ENCODE measurements at places on chromosomes 16 and 17. TPM values are rescaled to one million over a fixed set of nuclear protein-coding genes. Genes with fewer than 3 reads are reported as not detected.

GRCh38 chr17:44907729-44908470 is 7.4 kb downstream of the GFAP start:
- H3K4me3 ChIP-seq = no peak overlapping the region
- DNase-seq = no peak
- peaks cover 17% of the 10 kb centered on the region for H3K27me3 ChIP-seq
- no peak overlapping the region for H3K27ac ChIP-seq
- peaks cover 10% of the 10 kb centered on the region for H3K4me1 ChIP-seq
- H3K36me3 ChIP-seq = no peaks in the 10 kb centered on the region

- H3K4me1 ChIP-seq = peaks cover 8% of the 10 kb centered on the region
- H3K36me3 ChIP-seq = no peaks in the 10 kb centered on the region
These were observed 24.1 kb upstream of the DYNLL2 start for GRCh38 chr17:58059141-58059540.

DNA sequence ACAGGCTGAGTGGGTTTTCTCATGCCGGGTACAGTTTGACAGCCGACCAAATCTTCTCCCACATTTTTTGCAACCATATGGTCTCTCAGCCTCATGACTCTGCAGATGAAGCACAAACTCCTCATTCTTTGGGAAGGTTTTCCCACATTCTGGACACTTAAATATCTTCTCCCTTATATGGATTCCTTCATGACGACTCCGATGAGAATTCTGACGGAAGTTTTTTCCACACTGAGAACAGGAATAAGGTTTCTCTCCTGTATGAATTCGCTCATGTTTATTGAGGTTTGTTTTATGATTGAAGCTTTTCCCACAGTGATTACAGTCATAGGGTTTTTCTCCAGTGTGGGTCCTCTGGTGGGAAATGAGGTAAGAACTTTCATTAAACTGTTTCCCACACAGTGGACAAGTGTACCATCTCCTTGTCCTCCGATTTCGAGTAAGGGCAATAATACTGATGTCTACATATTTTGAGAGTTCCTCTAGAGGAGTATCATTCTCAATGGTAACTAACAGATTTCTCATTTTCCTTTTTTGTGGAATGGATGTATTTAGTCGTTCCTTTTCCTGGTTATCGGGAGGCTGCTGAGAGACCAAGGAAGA is 10.9 kb downstream of the ZNF200 start:
- no peak overlapping the region for H3K4me3 ChIP-seq
- H3K27ac ChIP-seq = no peak overlapping the region
- no peaks in the 10 kb centered on the region for H3K27me3 ChIP-seq
- no peak for DNase-seq
- peaks cover 32% of the 10 kb centered on the region for H3K36me3 ChIP-seq
- H3K4me1 ChIP-seq = no peaks in the 10 kb centered on the region

- no peak overlapping the region for H3K27ac ChIP-seq
- no peak overlapping the region for H3K4me3 ChIP-seq
- peaks cover 11% of the 10 kb centered on the region for H3K4me1 ChIP-seq
These were observed 19.5 kb downstream of the TOM1L2 start for GRCh38 chr17:17952691-17953090.

- peak overlapping the region; percentile 97 for H3K4me3 ChIP-seq
- peak overlapping the region; percentile 59 for H3K27ac ChIP-seq
- H3K36me3 ChIP-seq = no peaks in the 10 kb centered on the region
- no peak for DNase-seq
- peaks cover 44% of the 10 kb centered on the region for H3K4me1 ChIP-seq
These were observed 539 bp downstream of the LRRC45 start for GRCh38 chr17:82023447-82024241.

GRCh38 chr17:52244689-52245088 is 86.2 kb upstream of the CA10 start:
- no peaks in the 10 kb centered on the region for H3K36me3 ChIP-seq
- H3K4me1 ChIP-seq = no peaks in the 10 kb centered on the region
- no peak overlapping the region for H3K27ac ChIP-seq
- no peak overlapping the region for H3K4me3 ChIP-seq
- H3K27me3 ChIP-seq = no peaks in the 10 kb centered on the region

DNA sequence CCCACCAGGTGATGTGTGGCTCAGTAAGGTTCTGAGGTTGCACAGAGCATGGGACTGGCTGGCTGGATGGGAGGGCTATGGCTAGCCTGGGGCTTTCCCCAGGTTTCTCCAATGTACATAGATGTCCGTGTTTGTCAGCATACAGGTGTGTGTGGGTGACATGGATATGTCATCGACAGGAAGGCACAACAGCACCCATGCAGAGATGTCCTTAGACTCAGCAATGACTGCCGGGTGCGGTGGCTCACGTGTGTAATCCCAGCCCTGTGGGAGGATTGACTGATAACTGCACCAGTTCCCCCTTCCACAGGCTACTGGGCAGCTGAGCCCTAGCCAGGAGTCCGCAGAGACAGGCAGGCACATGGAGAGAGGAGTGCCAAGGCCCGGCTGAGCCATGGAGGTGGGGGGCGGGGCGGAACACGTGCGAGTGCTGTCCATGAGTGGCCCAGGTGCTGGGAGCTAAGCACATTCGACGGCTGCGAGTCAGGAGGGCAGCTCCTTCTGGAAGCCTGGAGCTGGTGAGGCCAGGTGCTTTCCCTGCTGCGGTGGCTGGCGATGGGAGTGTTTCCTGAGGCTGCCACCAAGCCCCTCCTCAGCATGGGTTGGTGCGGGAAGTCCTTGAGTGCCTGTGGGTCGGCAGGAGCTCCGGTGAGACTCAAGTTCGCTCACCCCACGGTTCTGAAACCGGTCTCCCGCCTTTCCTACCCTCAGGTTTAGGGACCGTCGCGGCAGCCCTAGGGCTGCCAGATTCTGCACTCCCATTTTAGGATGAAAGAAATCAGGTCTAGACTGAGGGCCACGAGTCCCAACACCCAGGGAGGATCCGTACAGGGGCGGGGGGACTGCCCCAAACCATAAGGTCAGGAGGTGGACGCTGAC is 858 bp upstream of the ASPSCR1 start:
- no peaks in the 10 kb centered on the region for H3K27me3 ChIP-seq
- peak overlapping the region; percentile 96 for H3K27ac ChIP-seq
- H3K36me3 ChIP-seq = peaks cover 12% of the 10 kb centered on the region
- DNase-seq = peak; percentile 76
- peak overlapping the region; percentile 82 for H3K4me3 ChIP-seq
- peaks cover 34% of the 10 kb centered on the region for H3K4me1 ChIP-seq

- peaks cover 14% of the 10 kb centered on the region for H3K36me3 ChIP-seq
- H3K27me3 ChIP-seq = peaks cover 8% of the 10 kb centered on the region
- no peak overlapping the region for H3K27ac ChIP-seq
- H3K4me3 ChIP-seq = no peak overlapping the region
- no peak for DNase-seq
These were observed 41.0 kb downstream of the SLC7A5 start for GRCh38 chr16:87828071-87828906.

GRCh38 chr16:27748868-27749546 is 199.1 kb downstream of the KATNIP start:
- H3K36me3 ChIP-seq = peaks cover 17% of the 10 kb centered on the region
- H3K4me3 ChIP-seq = no peak overlapping the region
- DNase-seq = peak; percentile 47
- no peaks in the 10 kb centered on the region for H3K4me1 ChIP-seq
- H3K27me3 ChIP-seq = no peaks in the 10 kb centered on the region

DNA sequence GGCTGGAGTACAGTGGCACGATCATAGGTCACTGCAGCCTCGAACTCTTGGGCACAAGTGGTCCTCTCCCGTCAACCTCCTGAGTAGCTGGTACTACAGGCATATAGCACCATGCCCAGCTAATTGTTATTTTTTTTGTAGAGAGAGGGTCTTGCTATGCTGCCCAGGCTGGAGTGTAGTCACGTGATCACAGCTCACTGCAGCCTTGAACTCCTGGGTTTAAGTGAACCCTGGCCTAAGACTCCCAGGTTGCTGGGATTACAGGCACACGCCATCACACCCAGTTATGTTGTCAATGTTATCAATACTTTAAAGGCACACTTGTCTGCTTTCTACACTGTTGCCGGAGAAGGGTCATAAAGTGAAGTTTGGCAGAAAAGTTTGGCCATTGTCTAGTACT is 22.0 kb upstream of the LASP1NB start:
- no peak overlapping the region for H3K4me3 ChIP-seq
- H3K4me1 ChIP-seq = peaks cover 85% of the 10 kb centered on the region
- no peak for DNase-seq
- peaks cover 62% of the 10 kb centered on the region for H3K36me3 ChIP-seq
- H3K27ac ChIP-seq = no peak overlapping the region

DNA sequence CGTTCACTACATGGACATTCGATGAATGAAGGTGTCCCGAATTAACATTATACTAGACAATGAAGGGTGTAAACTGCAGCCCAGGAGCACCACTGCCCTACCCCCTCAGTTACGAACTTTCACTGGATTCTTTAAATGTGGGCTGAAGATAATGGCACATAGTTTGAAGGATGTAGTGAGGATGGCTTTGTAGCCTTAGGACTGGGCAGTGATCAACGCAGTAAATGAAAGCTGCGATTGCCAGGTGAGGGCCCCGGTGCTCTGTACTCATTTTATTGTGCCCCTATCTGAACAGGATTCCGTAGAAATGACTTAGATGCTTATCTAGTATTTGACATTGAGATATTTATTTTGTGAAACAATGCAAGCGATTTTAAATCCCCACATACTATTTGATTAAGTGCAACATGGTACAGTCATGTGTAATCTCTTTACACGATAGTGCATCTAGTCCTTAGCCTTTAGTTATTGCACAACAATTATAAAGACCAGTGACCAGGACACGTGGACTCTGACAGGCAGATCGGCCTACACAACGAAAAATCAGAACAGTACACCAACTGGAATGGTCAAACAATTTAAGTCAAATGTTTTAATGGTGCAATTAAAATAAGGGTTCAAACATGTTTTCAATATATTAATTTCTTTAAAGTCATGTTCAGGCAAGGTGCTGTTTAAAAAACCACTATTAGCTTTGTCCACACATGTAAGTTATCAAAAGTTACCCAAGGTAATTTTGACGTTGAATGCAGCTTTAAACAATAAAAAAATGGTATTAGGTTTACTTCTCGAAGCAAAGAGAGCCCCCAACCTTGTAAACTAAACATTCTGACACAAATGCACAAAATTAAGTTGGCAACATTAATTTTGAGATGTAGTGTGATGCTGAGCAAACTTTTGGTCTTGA is 17.4 kb upstream of the ERN1 start:
- peaks cover 52% of the 10 kb centered on the region for H3K4me1 ChIP-seq
- H3K36me3 ChIP-seq = peaks cover 19% of the 10 kb centered on the region
- peak overlapping the region; percentile 96 for H3K27ac ChIP-seq
- no peak for DNase-seq
- peak overlapping the region; percentile 92 for H3K4me3 ChIP-seq
- H3K27me3 ChIP-seq = no peaks in the 10 kb centered on the region

DNA sequence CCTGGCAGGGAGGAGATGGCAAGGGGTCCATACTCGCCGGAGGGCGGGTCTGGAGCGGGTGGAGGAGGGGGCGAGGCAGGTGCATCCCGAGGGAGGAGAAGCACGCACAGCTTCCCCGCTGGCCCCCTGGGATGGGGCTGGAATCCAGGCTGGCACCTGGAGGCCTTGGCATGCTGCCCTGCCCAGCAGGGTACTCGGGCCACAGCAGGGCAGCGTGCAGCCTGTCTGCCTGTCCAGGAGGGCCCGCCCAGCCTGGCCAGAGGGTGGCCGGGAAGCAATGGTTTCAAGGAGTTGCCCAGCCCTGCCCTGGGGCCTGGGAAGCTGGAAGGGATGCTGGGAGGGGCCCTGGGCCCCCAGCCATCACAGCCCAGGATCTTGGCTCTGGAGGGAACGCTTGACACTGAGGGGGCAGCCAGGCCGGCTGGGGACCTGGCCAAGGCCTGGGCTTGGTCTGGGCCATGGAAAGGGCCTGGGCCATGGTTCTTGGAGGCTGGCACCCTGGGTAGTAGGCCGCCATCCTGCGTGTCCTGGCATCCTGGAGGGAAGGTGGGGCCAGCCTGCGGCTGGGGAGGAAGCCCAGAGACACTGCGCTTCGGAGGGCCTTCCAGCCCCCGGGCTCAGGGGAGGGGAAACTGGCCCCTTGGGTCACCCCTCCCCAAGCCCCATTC is 1.1 kb downstream of the GLIS2 start:
- no peaks in the 10 kb centered on the region for H3K36me3 ChIP-seq
- H3K4me1 ChIP-seq = peaks cover 69% of the 10 kb centered on the region
- H3K4me3 ChIP-seq = peak overlapping the region; percentile 66
- DNase-seq = peak; percentile 84

DNA sequence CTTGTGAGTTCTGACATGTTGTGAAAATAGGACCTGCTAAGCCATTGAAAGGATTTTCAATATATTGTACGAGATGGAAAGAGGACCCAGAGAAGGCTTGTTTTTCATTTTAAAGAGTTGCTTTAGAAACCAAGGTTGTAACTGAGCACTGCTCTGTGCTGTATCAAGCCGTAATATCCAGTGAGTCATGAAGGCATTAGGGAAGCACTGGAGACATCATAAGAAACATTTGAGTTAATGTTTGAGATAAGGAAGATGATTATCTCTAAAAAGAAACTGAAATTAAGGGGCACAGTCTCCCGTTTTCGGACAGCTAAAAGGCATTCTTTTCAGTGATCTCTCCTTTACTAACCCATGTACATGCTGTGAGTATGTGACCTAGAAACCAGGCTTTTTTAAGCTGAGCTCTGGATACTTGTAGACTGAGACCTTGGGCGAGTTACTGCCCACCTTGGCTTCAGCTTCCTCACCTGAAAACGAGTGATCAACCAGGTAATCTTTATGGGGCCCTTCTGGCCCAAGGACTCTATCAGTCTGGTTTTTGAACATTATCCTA is 149.2 kb upstream of the TBX2 start:
- peak overlapping the region; percentile 77 for H3K27ac ChIP-seq
- no peaks in the 10 kb centered on the region for H3K27me3 ChIP-seq
- no peaks in the 10 kb centered on the region for H3K36me3 ChIP-seq
- H3K4me1 ChIP-seq = peaks cover 70% of the 10 kb centered on the region
- DNase-seq = no peak

DNA sequence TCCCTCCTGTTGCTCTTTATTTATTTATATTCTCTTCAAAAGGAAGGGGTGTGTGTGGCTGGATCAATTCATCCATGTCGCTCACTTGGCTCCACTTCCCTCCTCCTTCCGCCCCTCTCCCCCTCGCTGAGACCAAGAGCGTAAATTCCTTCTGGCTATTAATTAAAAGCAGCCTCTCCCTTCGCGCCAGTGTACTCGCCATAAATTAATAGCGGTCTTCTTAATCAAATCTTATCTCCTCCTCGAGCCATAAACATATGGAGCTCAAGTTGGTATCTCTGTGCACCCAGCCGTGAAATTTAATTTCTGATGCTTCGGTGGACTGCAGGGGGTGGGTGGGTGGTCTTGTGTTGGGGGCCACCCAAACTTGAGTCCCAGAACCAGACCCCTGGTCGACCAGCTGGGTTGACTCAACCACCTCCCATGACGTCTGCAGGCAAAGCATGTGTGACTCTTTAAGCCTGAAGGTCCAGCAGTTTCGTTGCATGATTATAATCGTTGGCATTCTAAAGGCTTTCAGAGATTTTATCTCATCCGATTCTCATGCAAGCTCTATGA is 57.9 kb downstream of the SDK2 start:
- H3K27me3 ChIP-seq = no peaks in the 10 kb centered on the region
- H3K4me3 ChIP-seq = no peak overlapping the region
- no peak overlapping the region for H3K27ac ChIP-seq
- H3K36me3 ChIP-seq = no peaks in the 10 kb centered on the region

GRCh38 chr17:73401911-73402310 is 90.1 kb upstream of the CDC42EP4 start:
- H3K36me3 ChIP-seq = no peaks in the 10 kb centered on the region
- DNase-seq = peak; percentile 50
- no peaks in the 10 kb centered on the region for H3K27me3 ChIP-seq
- no peak overlapping the region for H3K27ac ChIP-seq
- H3K4me1 ChIP-seq = no peaks in the 10 kb centered on the region

The SNAI3 gene
- total RNA-seq = 6.1 TPM

The C16orf74 gene
- 1.5 TPM for total RNA-seq

The DNAAF8 gene
- 3.4 TPM for total RNA-seq

The CDH16 gene
- total RNA-seq = not detected

The MC1R gene
- total RNA-seq = 5.3 TPM

Measured in lower lobe of right lung (tissue), 2 donors.